Stimulated activated CD4-positive, alpha-beta T cell treated with anti-CD3 and anti-CD28 coated beads, Interleukin-15, amount 100 ng/mL, for 48 hours (primary cell): ENCODE measurements at places on chromosomes 1 and 21.

- no peak for DNase-seq
These were observed 696.1 kb upstream of the NCAM2 start for GRCh38 chr21:20302084-20302483.

DNA sequence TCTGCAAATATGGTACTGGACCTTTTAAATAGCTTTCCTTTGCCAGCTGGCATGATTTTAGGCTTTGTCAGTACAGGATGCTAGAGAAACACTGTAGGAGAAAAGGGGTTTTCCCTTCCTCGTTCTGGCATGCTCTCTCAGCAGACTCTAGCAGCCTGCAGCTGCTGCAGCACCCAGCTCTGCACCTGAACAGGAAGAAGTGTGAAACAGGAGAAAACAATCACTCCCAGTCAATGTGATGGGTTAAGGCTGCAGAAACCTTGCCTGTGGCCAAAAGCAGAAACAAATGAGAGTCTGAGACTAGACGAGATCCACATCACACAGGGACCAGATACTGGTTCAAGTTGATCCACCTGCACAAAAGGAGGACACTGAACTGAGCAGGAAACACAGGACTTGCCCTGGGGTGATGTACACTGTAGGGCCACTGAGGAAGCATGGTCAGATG lies 21.2 kb downstream of the OVGP1 start:
- DNase-seq, result peak; percentile 22

- no peak for DNase-seq
These were observed 11.2 kb upstream of the RRP15 start for GRCh38 chr1:218273762-218274479.

DNA sequence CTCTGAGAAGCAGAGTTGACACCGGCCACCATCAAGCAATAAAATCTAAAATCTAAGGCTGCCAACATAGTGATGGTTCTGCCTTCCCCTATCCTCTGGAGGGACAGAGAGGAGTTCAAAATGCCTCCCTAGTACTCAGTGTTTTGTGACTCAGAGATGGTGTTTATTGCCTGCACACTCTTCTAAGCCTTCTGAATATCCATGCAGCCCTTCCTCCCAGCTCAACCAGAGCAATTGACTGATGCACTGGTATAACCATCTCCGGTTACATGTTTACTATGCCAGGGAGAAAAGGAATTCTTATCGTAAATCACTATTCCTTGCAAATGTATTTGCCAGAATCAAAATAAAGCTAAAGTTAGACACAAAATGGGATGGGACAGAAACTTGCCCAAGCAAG lies 132.9 kb upstream of the RAB4A start:
- no peak for DNase-seq

DNA sequence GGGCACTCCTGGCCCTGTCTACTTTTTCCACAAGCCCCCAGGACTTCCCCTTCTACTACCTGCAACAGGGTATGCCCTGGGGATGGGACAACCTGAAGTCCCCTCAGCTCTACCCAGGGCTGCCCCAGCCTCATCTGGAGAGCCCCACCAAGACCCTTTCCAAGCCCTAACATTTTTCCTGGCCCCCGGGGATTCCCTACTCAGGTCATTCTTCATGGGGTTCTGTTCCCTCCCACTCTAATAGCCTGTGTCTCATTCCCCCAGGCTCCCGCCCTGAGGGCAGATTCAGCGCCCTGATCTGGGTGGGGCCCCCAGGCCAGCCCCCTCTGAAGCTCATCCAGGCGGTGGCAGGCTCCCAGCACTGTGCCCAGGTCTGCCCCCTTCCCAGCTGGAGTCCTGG lies 9.6 kb downstream of the EXTL1 start:
- DNase-seq, result no peak

DNA sequence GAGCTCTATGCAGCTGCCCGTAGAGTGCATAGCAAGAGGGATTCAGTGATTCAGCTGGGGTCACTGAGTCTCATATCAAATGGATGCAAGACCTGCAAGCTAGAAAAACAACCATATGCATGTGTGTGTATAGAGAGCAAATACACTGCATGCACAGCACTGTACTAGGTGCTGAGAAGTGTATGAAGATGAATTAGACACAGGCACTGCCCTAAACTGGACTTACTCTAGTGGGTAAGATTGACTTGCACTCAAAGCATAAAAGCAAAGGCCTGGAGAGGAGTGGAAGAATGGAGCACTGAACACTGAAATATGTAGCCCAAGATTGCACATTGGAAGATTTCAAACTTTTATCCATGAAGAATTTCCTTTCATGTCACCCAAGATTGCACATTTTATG lies 5.5 kb upstream of the GBP1 start:
- no peak for DNase-seq

- DNase-seq, result no peak
These were observed 3.3 kb upstream of the HMGN2 start for GRCh38 chr1:26468911-26469310.

DNA sequence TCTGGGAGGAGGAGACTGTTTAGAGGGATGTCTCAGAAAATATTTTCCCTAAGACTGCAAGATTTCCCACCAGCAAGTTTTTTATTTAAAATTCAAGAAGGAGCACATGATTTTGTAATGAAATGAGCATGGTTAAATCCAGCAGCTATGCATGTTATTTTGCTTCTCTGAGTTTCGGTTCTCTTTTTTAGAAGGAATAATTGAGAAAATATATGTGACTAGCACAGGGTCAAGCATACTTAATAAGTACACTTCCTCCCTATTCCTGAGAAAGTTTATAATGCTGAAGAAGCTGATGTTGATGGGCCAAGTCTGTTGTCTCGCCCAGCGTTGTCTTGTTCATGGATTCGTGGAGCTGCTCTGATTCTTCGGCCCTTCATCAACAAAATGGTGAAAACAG lies 51.2 kb downstream of the EXO1 start:
- DNase-seq, result no peak

DNA sequence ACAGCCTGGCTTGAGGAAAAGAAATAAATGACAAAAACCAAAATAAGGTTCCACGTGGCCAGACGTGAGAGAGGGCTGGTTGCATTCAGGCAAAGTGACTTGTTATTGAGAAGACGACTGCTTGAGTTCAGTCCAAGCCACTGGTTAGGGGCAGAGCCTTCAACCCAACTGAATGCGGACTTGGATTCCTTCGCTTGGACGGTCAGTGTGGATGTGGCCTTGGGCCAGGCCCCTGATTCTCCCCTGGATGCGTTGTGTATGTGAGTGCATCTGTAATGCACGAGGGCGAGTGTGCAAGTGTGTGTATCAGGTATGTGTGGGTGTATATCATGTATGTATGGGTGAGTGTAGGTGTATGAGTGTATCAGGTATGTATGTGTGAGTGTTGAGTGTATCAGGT lies 1.9 kb downstream of the PLA2G2F start:
- DNase-seq, result no peak

- no peak for DNase-seq
These were observed 42.9 kb downstream of the EPHB2 start for GRCh38 chr1:22753481-22753971.

DNA sequence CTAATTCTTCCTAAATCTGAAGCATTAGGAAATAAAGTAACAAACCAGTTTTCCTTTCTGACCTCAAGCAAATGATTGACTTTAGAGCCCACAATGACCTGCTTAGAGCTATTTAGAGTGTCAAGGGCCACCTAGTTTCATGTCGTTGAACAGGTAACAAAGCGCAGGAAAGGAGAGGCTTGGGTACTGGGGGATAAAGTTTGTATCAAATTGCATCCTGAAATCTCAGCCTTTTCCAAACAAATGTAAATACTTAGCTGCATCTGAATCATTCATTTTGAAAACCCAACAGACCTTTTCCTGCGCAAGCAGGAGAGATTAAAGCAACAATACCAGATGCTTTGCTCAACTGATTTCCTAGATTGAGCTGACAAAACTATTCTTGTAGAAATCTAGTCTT lies 121.2 kb downstream of the NRIP1 start:
- DNase-seq, result no peak

DNA sequence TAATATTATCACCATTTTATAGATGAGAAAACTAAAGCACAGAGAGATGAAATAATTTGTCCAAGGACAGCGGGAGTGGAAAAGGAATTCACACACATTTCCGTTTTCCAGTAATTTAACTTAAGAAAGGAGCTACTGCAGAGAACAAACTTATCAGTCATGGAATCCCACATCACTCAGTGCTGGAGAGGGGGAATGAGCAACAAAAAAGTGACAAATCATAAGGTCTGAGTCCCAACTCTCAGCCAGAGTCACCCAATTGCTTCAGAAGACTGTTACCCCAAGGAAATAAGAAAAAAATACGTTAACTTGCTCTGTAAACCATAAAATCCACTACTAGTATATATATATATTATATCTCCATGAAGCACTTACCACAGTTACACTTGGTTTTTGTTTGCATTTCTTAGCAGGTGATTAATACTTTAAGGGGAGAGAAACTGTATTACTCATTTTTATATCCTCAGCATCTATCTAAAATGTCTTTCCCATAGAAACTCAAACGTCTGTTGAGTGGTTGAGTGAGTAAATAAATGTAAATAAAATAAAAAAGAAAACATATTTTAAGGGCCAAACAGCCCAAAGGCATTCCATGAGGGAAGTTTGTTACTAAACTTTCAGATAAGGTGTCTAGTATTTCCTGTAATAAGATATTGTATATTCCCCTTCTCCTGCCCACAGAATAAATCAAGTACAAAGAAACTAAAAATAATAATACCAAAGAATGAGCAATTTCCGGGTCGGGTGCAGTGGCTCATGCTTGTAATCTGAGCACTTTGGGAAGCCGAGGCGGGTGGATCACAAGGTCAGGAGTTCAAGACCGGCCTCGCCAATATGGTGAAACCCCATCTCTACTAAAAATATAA lies 76.8 kb downstream of the SLC45A1 start:
- DNase-seq, result peak; percentile 30

DNA sequence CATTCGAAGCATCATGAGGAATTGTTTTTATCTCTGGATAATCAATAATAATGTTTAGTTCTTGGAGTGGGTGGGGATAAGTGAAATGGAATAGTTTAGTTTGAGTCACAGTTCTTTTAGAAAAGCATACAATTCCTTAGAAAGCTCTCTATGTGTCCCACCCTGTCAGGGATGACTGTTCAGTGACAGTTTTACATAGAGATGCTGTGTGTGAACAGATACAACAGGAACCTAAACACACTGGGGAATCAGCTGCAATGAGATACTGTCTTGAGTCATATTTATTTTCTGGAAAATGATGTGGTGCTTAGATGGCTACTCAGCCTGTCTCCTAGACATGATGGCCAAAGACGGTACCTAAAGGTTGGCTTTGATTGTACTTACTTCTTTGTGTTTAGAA lies 25.7 kb upstream of the CCDC190 start:
- no peak for DNase-seq

- DNase-seq, result no peak
These were observed 170.6 kb downstream of the PDE4B start for GRCh38 chr1:65963156-65963888.

DNA sequence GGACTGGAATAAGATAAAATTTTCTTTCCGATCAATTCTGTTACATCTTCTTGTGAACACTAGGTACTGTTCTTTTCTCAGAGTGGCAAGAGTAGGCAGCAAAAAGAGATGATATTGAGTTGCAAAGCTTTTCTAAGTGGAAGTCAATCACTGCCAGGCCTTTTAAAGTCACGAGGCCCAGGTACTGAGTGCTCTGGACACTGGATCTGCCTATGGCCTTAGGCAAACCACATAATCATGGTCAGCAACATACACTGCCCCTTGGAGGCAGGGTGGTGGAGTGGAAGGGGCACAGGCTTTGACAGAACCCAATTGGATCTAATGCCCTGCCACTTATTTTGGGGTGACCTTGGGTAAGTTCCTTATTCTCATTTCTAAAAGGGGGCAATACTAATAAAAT lies 41.5 kb downstream of the TSEN15 start:
- no peak for DNase-seq

DNA sequence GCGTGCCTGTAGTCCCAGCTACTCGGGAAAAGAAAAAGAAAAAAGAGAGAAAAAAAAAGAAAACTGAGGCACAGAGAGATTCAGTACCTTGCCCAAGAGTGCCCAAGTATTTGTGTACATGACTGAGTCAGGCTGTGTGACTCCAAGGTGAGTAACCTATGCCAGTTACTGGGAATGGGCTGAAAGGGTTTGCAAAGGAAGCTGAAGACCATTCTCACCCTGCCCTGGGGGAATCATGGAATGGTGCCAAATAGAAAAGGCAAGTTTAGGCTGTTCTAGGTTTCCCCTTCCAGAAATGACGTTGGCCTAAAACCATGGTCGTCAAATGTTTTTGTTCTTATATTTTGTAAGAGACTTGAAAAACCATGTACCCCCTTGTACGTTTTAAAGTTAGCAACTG lies 37.9 kb upstream of the LRIG2 start:
- DNase-seq, result no peak

GRCh38 chr1:11733306-11733705 lies 2.6 kb upstream of the AGTRAP start:
- DNase-seq, result no peak
